ENCODE measurements at places on chromosomes 6 and 20. TPM values are rescaled to one million over a fixed set of nuclear protein-coding genes. Genes with fewer than 3 reads are reported as not detected.

The BACH2 gene
- 0.18 TPM for total RNA-seq

DNA sequence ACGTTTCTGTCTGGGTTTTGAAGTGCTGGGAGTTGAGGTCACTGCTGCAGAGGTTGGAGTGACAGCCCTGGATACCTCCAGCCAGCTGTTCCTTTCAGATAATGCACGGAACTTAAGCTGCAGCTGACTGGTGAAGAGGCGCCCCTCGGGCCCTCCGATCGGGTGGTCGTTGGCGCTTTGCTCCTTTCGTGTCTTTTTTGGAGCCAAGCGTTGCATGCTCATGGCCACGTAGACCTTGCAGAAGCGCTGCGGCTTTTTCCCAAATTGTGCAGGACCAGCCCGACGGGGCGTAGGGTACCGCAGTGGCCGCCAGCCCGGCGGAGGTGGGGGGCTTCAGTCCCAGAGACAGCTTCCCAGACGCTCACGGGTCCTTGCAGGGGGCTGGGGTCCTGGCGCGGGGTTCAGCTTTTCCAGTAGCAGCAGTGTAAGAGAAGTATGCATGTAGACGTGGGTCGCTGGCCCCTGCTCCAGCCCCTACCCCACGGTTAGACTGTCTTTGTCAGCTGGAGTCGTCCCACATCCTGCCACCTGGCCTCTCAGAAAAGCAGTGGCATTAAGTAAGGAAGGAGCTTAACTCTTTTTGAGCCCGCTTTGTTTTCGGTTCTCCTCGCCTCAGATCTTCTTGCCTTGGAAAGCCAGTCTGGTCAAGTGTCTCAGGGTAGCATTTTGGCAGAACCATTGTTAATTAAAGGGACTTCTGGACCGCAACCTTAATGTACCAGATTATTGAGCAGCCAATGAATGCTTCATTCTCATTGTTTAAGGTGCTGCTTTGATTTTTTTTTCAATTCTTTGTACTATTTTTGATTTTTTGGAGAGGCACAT is 838 bp downstream of the TNFAIP3 start:
- DNase-seq, result peak; percentile 85

The TCP11 gene
- total RNA-seq, result not detected

DNA sequence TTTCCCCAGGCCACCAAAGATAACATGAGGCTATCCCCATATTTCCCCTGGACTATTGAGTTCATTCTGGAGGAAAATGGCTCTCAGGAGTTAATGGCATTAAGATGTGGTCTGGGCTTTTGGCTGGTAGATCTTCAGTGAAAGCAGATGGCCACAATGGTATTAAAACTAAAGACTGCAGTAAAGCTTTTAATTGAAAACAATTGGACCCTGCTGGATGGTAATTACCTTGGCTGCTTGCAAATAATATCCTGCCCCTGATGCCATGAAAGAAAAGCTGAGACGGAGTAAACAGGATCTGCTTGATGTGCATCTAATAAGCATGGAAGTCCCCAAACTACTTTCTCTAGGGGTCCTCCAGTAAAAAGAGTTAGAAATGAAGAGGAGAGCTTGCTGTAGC is 255.8 kb downstream of the QKI start:
- no peak for DNase-seq

The ZNF335 gene
- total RNA-seq, result 60.1 TPM

DNA sequence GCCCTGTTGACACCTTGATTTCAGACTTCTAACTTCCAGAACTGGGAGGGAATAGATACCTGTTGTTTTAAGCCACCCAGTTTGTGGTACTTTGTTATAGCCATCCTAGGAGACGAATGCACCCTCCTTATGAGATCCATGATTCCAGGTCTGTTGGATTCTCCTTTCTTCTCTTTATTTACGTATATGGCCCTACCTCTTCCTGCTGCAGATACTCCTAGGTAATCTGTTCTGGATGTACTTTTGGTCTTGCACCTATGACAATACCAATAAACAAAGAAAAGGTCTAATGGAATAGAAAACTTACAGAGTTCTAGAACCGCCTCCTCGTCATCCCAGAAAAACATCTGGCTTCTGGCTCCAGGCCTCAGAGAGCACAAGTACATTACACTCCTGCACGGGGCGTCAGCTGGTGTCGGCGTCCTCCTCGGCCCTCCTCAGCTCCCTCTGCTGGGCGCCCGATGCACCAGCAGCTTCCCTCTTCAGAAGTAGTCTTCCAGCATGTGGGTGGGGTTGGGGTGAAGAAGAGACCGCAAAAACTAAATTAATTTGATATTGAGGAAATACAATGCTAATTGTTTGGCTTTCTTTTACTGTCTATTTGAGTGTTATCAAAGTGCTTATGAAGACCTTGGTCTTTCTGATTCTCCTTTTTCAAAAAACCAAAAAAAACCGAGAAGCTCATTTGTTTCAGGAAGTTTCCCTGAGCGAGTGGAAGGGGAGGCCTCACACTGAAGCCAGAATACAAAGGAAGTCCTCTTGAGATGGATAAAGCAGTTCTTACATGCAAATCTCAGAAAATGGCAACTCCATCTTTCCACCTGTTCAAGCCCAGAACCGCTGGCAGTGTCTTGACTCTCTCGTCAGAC is 9.7 kb upstream of the ATXN1 start:
- peak; percentile 85 for DNase-seq

The PEDS1 gene
- total RNA-seq, result 22.4 TPM

The HEY2 gene
- 0.35 TPM for total RNA-seq

GRCh38 chr6:127079681-127080080 is 38.8 kb upstream of the RSPO3 start:
- DNase-seq, result no peak

DNA sequence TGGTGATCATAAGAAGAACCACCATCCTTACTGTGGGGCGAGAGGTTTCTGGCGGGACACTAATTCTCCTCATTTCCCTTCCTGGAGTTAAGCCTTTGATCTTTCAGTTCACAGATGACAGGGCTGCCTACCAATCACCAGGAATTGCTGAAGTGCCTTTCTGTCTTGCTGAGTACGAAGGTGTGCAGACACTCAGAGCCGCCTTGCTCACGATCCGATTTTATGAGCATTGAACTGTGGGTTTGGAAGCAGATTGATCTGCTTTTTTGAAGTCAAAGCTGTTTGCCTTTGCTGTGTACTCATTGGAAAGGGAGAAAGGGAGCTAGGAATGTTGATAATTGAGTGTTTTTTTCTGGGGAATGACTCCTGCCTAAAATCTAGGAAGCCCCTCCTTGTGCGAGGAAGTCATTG is 129.1 kb upstream of the SALL4 start:
- DNase-seq, result no peak

The DYNLT2 gene
- 4.1 TPM for total RNA-seq

- DNase-seq, result no peak
These were observed 118.3 kb downstream of the KIF13A start for GRCh38 chr6:17869010-17869752.

GRCh38 chr20:36655004-36655403 is 9.0 kb upstream of the SLA2 start:
- DNase-seq, result no peak

The RAB44 gene
- total RNA-seq, result 3.3 TPM

GRCh38 chr6:121826156-121826810 is 390.8 kb downstream of the GJA1 start:
- no peak for DNase-seq

The GDAP1L1 gene
- total RNA-seq, result 1.2 TPM
